ENCODE measurements at places on chromosomes 2 and 18.

GRCh38 chr18:50629148-50629631, 69.3 kb downstream of the MAPK4 start:
- DNase-seq, result peak; percentile 95

DNA sequence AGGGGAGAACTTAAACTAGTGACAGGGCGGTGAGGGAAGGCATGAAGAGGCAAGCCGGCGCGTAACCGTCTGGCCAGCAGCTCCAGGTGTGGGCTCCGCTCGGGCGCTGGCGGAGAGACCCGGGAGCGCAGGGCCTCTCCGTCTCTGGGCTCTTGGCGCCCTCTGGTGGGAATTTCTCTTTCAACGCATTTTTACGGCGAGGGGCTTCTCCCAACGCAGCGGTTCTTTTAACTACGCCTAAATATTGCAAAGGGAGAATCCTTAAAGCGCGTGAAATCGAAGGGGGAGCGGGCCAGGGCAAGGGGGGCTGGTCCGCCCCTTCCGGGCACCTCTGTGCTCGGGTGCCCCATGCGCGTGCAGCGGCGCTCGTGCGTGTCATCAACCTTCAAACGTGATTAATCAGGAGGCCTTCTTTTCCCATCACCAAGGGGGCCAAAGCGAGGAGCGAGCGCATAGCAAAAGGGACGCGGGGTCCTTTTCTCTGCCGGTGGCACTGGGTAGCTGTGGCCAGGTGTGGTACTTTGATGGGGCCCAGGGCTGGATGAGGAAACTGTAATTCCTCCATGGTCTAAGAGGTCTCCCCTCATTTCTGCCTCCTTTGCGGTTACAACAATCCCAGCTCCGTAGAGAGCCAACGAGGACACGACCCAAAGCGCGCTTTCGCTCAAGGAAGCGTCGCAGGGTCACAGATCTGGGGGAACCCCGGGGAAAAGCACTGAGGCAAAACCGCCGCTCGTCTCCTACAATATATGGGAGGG, 762 bp upstream of the GAD1 start:
- peak; percentile 86 for DNase-seq

DNA sequence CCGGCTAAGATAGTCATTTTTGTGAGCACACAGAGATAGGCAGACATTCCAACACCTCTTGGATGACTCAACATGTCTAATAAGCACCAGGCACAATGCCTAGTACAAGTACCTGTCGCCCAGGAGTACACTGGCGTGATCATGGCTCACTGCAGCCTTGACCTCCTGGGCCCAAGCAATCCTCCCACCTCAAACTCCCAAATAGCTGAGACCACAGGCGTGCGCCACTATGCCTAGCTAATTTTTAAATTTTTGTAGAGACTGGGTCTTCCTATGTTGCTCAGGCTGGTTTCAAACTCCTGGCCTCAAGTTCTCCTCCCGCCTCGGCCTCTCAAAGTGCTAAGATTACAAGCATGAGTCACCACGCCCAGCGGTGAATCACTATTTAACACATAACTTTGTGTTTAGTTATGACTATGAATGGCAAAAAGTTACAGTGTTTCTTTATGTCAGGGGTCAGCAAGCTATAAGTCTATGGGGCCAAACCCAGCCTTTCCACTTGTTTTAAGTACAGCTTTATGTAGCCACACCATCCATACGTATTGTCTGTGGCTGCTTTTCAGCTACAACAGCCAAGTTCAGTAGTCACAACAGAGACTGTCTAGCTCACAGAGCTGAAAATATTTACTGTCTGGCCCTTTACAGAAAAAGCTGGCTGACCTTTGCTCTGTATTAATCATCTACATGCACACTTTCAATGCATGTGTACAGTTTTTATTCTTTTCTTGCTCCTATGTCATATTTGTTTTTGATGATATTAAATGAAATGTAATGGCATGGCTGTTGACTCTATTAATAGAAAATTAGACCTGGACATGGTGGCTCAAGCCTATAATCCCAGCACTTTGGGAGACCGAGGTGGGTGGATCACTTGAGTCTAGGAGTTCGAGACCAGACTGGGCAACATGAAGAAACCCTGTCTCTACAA, 18.7 kb downstream of the ORC2 start:
- DNase-seq, result no peak

- DNase-seq, result no peak
Observed at GRCh38 chr2:26470601-26471260, 7.2 kb downstream of the OTOF start.

DNA sequence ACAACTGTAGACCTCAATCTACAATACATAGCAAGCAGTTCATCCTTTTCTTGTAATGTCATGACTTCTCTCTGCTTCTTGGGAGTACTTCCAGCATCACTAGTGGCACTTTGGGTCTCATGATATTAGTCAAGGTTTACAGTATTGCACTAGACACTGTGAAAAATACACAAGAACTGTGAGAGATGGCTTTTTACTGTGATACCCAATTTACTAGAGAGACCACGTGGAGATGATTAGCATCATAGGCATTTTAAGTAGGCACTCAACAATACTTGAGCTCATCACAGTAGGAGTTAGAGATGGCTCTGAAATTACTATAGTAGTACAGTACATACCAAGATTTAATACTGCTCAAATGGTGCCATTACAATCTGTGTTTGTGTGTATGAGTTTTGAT, 112.8 kb upstream of the EML6 start:
- DNase-seq, result no peak

DNA sequence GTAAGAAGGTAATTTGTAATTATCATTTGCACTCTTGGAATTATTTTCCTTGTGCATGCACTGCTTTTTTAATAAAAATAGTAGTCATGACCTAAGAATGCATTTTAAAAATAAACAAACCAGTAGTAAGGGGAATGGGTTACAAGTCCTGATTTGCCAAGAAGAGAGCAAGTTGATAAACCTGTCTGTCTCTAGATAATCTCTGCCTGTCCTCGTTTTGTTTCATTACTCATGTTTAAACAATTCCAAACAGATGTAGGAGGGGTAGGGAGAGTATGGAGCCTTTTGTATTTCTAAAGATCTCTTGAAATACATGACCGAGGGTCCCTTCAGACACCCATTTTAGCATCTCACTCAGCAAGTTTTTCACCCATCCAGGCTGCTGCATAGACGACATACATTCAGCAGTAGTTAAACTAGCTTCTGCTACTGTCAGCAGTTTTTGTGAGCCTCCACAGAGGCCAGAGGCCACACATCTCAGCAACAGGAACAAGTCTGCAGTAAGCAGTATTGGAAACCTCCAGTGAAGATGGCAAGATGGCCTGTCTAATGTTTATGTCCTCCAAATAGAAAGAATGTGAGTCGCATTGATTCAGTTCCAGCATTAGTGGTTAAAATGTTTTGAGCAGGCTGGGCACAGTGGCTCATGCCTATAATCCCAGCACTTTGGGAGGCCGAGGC, 2.3 kb upstream of the EXOC6B start:
- DNase-seq, result no peak

DNA sequence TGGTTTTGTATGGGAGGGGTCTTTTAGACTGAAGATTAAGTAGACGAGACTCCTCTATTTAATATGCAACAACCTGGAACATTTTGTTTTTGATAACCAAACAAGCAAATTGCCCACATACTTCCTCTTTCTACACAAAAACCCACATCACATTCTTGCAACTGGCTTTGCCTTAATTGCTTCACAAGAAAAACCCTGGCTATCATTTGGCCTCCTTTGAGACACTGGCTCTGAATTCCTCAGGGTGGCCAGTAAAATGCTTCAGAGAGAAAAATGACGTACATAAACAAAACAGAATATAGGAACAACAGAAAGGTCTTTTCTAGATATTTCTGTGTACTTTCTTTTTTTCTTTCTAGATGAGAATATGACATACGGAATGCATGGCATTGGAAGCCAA, 103.0 kb downstream of the TRIB2 start:
- no peak for DNase-seq

- DNase-seq, result no peak
Observed at GRCh38 chr18:3911413-3911812, 461.4 kb downstream of the TGIF1 start.

GRCh38 chr2:108594132-108594981, 60.1 kb downstream of the LIMS1 start:
- DNase-seq, result no peak

DNA sequence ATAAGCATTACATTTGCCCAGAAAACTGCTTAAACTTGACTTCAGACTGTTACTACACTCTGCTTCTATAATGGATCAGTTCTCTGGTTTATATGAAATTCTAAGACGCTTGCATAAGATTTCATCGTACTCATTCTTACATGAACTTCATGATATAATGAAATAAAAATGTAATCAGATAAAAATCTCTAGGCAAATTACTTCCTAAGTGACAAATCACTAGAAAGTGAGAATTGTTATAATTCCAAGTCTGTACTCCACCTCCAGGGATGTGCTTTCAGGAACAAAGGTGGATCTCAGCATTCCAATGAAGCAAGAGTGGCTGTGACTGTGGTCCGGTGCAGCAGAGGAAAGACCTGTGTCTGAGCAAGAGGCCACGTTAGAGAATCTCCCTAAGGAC, 226.2 kb downstream of the PIEZO2 start:
- no peak for DNase-seq

DNA sequence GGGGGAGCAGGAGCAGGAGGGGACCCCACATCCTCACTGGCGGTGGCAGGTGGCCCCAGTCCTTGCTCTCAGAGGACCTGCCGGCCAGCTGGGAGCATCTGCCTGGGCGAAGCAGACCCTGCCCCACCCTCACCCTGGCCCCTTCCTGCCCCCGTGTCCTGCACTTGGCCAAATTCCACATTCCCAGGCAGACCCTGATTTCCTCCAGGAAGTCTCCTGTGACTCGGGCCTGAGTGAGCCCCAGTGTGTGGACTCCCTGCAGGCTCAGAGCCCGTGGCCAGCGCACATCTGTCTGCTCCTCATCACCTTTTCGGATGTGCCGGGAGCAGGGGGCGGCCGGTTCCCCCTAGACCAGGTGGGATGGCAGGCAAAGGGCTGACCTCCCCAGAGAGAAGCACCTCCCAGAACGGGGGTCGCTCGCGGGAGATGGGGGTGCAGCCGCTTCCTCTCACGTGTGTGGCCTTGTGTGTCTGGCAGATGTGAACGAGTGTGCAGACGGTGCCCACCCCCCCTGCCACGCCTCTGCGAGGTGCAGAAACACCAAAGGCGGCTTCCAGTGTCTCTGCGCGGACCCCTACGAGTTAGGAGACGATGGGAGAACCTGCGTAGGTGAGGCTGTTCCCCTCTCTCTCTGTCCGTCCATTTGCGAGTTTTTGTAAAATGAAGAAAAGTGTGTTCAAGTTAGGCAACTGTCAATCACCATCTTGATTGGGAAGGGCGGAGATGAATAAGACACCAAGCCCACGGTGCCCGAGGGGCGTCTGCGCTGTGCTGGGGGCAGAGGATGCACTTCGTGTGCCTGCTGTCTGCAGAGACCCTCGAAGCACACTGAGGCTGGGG, 90.4 kb downstream of the TPO start:
- DNase-seq, result no peak

DNA sequence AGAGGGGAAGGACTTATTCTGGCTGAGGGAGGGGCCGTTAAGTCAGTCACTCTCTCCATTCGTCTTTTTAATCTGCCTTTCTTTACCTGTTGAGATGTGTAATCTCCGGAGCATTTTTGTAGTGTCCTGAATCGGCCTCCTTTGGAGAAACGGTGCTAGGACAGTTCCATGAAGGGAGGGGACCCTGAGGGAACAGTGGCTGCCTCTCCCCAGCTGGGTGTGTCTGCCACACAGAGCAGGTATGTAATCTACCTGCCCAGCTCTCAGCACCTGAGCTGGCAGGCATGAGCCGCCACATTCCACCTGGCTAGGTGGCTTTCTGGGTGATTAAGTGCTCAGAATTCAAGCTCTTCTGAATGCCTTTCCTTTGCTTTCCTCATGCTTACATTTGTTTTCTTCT, 131.2 kb downstream of the WDSUB1 start:
- no peak for DNase-seq

DNA sequence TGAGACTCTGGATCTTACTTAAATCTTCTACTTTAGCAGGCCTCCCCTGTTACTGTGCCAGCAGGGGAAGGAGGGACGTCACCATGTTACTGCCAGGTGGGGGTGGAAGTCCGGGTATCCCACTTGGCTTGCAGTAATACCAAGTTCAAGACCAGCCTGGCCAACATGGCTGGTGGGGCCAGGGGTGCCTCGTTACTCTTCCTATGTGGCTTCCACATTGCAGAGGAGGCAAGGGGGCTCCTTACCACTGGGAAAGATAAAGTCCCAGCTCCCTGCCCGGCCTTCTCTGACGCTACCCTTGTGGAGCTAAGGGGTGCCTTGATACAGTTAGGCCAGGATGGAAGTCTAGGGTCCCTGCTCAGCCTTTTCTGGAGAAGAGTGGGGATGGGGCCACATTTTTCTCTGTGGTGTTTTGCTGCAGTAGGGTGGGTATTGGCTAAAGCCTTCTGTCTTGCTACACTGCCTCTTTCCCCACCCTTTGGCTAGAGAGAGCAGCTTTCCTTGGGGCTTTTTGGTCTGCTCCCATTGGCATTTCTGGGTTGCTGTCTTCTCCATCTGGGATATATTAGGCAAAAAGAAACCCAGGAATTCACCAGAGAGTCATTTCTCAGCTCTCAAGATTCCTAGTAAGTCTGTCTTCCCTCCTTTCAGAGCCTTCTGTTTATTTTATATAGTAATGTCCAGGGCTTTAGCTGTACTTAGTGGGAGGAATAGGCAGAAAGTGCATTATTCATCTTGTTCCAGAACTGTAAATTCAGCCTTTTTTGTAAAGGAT, 21.9 kb downstream of the ELMOD3 start:
- DNase-seq, result no peak
